ENCODE measurements at places on chromosomes 6 and 20. TPM values are rescaled to one million over a fixed set of nuclear protein-coding genes. Genes with fewer than 3 reads are reported as not detected.

HTR1E gene
- not detected for total RNA-seq

PNPLA1 gene
- not detected for total RNA-seq

ARHGAP40 gene
- not detected for total RNA-seq

GRCh38 chr6:137094411-137095008 lies 49.7 kb upstream of the IL20RA start:
- peaks cover 14% of the 10 kb centered on the region for H3K27me3 ChIP-seq
- H3K4me3 ChIP-seq, result no peak overlapping the region
- peaks cover 29% of the 10 kb centered on the region for H3K4me1 ChIP-seq

DNA sequence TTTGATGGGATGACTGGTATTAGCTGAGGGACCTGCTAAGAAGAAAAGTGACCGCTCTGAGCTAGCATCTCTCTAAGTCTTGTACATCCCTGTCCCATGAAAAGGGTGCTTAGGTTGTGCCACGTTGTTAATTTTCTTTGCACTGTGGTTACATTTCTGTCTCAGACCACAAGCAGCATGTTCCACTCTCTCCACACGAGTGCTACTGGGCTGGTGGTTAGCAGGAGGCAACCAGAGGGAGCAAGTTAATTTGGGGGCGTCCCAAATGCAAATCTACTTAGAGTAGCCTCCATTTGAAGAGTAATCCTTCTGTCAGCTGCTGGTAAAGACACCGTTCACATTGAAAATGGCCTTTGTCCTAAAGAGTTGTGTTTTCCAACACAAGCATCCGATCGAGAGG lies 3.4 kb upstream of the SCML4 start:
- peaks cover 7% of the 10 kb centered on the region for H3K36me3 ChIP-seq
- DNase-seq, result peak; percentile 70
- H3K4me1 ChIP-seq, result peaks cover 27% of the 10 kb centered on the region

DNA sequence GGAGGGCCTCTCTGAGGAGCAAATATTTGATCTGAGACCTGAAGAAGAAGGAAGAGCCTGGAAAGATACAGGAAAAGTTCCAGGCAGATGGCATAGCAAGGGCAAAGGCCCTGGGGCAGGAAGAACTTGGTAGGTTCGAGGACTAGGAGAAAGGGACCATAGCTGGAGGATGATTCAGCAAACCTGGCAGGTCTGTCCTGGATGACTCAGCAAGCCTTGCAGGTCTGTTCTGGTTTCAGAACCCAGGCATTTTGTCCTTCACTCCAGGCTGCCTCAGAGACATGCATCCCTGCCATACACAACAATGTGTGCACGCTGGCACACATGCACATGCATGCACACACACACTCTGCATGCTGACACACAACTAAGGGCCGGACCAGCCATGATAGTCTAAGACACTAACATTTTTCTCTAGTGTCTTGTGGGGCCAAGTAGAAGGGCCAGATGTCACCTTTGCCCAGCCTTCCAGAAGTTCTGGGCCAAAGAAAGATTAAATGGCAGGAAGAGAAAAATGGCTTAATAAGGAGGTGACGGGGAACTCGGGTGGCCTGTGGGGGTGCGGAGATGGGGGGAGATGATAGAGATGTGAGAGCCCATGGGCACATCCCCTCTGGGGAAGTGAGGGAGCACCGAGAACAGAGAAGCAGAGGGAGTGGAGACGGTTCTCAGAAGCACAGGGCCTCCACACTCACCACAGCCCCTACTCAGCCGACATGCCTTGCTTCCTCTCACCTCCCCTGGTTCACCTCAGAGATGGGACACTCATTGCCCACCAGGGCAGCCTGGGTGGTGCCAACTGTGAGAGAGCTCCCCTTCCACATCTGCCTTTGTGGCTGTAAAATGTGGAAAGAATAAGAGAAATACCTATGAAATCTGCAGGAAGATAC lies 15.4 kb upstream of the TRIB3 start:
- H3K27ac ChIP-seq, result peak overlapping the region; percentile 86
- H3K36me3 ChIP-seq, result no peaks in the 10 kb centered on the region
- peaks cover 8% of the 10 kb centered on the region for H3K27me3 ChIP-seq
- H3K4me1 ChIP-seq, result peaks cover 52% of the 10 kb centered on the region
- H3K4me3 ChIP-seq, result peak overlapping the region; percentile 51
- DNase-seq, result peak; percentile 42

GRCh38 chr6:34338811-34339210 lies 53.7 kb downstream of the NUDT3 start:
- no peak for DNase-seq
- peaks cover 12% of the 10 kb centered on the region for H3K36me3 ChIP-seq
- no peaks in the 10 kb centered on the region for H3K27me3 ChIP-seq
- H3K4me1 ChIP-seq, result peaks cover 18% of the 10 kb centered on the region

DNA sequence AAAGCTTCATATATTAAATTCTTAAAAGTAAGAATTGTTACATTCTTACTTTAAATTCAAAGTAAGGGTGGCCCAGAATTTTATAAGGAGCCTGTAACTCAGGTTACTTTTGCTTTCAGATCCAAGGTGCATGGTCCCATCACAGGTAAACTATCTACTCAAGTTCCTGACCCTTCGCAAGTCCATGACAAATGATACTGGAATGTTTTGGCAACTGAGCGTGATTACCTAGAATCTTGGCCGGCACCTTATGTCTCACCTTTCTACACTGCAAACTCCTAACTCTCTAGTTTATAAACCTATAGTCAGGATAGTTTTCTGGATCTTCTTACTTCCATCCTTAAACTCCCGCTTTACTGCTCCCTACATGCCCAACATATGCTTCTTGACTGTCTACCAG lies 67.9 kb upstream of the HMGN3 start:
- no peak overlapping the region for H3K4me3 ChIP-seq
- no peak overlapping the region for H3K27ac ChIP-seq
- no peak for DNase-seq
- no peaks in the 10 kb centered on the region for H3K4me1 ChIP-seq

- H3K4me1 ChIP-seq, result no peaks in the 10 kb centered on the region
- no peak overlapping the region for H3K27ac ChIP-seq
- no peak for DNase-seq
- H3K4me3 ChIP-seq, result no peak overlapping the region
These were observed 64.7 kb upstream of the PRL start for GRCh38 chr6:22361576-22361975.

- peaks cover 3% of the 10 kb centered on the region for H3K27me3 ChIP-seq
- no peaks in the 10 kb centered on the region for H3K36me3 ChIP-seq
- no peak for DNase-seq
- H3K27ac ChIP-seq, result no peak overlapping the region
- H3K4me3 ChIP-seq, result no peak overlapping the region
These were observed 5.1 kb upstream of the IYD start for GRCh38 chr6:150363733-150364132.
